IMR-90 (cell line): ENCODE measurements at places on chromosomes 12 and 14. TPM values are rescaled to one million over a fixed set of nuclear protein-coding genes. Genes with fewer than 3 reads are reported as not detected.

GRCh38 chr12:120365675-120366340 lies 3.2 kb downstream of the MSI1 start:
- no peak for DNase-seq
- H3K36me3 ChIP-seq, result no peaks in the 10 kb centered on the region
- no peak overlapping the region for H3K4me3 ChIP-seq
- H3K4me1 ChIP-seq, result no peaks in the 10 kb centered on the region
- H3K27me3 ChIP-seq, result peaks cover 87% of the 10 kb centered on the region
- H3K27ac ChIP-seq, result no peak overlapping the region

- H3K4me3 ChIP-seq, result no peak overlapping the region
- H3K27me3 ChIP-seq, result peaks cover 39% of the 10 kb centered on the region
- DNase-seq, result no peak
These were observed 50.7 kb upstream of the DLK1 start for GRCh38 chr14:100675699-100676684.

GRCh38 chr12:49980501-49981349 lies 8.0 kb downstream of the AQP6 start:
- H3K4me1 ChIP-seq, result peaks cover 15% of the 10 kb centered on the region
- no peak for DNase-seq
- H3K27me3 ChIP-seq, result no peaks in the 10 kb centered on the region
- H3K27ac ChIP-seq, result no peak overlapping the region

DNA sequence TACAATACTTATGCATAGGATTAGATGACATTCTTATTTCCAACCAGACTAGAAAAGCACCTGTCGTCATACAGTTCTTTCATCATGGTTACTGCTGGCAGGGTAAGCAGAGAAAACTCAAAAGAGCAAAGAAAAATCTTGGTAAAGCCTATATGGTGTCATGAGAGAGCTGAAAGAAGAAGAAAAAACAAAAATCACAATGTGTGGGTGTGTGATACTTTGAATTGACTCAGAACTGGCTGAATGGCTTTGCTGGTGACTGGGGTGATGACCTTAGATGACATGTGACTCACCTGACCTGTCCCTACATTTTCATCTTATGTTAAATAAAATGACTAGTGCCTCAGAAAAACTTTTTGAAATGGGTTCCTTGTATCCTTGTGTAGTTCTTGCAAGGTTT lies 278.1 kb upstream of the LMO3 start:
- H3K27me3 ChIP-seq, result no peaks in the 10 kb centered on the region
- DNase-seq, result no peak
- no peaks in the 10 kb centered on the region for H3K4me1 ChIP-seq
- H3K36me3 ChIP-seq, result no peaks in the 10 kb centered on the region

DNA sequence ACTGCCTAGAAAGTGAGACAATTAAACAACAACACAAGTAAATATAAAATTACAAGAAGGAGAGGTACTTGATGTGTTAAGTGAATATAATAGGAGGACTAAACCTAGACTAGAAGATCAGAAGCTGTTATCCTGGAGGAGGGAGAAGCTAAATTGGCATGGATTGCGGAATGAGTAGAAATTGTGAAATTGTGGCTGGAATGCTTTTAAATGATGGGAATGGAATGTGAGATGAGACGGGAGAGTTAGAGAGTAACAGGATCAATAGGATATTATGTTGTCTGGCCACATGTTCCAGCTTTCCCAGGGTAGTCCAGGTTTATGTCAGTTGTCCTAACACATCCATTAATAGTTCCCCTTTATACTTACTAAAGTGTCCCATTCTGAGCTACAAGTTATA lies 44.0 kb upstream of the CPNE8 start:
- H3K27ac ChIP-seq, result no peak overlapping the region
- H3K36me3 ChIP-seq, result no peaks in the 10 kb centered on the region
- H3K27me3 ChIP-seq, result no peaks in the 10 kb centered on the region
- H3K4me3 ChIP-seq, result no peak overlapping the region
- H3K4me1 ChIP-seq, result no peaks in the 10 kb centered on the region

DNA sequence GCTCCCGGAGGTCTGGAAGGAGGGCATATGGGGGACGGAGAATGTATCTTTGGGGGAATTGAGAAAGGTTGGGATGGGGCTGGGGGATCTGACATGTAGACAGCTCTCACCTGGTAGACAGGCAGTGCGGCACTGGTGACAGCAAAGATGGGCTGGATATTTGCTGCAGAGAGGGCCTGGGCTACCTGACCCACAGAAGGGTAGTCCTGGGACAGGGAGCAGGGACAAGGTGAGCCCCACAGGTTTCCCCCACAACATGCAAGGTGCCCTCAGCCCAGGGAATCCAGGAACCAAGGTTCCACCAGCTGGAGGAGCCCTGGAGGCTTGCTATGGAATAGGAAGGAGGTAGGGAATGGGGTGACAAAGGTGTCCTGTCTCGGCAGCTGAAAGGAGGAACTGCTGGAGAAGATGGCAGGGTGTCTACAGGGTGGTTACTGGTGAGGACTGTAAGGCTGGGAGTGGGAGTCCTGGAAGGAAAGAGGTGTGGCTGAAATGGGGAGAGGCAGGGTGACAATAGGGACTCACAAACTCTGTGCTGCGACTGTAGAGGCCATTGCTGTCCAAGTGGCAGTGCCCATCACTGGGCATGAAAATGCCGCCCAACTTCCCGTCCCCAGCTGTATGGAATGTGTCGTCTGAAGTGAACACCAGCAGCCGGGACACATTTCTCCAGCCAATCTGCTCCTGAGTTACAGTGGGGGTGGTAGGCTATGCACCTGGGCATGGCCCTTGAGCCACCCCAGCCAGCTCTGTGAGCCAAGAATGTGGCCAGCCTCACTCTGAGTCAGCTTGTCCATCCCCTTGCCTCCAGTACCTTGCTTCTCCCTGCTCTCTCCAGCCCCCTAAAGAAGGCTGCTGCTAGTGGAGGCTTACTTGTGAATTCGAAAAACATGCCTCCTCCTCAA lies 11.3 kb downstream of the ITGB7 start:
- H3K27me3 ChIP-seq, result peaks cover 2% of the 10 kb centered on the region; the same call in 1 of the 2 replicates
- DNase-seq, result no peak
- no peaks in the 10 kb centered on the region for H3K4me1 ChIP-seq
- peaks cover 8% of the 10 kb centered on the region; the same call in 1 of the 2 replicates for H3K36me3 ChIP-seq

GRCh38 chr14:75333606-75334548 lies 55.2 kb downstream of the FOS start:
- no peaks in the 10 kb centered on the region for H3K36me3 ChIP-seq
- no peak for DNase-seq
- H3K4me1 ChIP-seq, result peaks cover 7% of the 10 kb centered on the region; the same call in 1 of the 2 replicates
- no peak overlapping the region for H3K4me3 ChIP-seq
- H3K27ac ChIP-seq, result no peak overlapping the region

DNA sequence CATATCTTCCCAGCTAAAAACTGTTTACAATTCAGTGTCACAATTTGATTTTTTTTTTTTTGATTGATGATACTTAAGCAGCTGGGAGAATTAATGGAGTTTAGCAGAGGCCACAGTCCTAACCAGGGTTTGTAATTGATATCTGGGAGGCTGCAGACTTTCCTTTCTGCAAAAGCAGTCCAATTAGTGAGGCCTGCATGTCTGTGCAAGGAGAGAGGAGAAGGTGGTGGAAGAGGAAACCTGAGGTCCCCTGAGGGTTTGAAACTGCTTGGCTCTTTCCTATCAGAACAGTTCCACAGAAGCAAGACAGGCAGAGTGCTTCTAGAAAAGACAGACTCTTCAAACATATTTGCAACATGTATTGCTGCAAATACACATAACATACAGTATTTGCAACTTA lies 160.8 kb upstream of the KRR1 start:
- H3K27me3 ChIP-seq, result no peaks in the 10 kb centered on the region
- H3K27ac ChIP-seq, result 0 out of 2 replicates have a peak overlapping the region, but pooled peaks have one; percentile 47
- no peaks in the 10 kb centered on the region for H3K36me3 ChIP-seq
- peaks cover 2% of the 10 kb centered on the region; the same call in 1 of the 2 replicates for H3K4me1 ChIP-seq
- no peak overlapping the region for H3K4me3 ChIP-seq

DNA sequence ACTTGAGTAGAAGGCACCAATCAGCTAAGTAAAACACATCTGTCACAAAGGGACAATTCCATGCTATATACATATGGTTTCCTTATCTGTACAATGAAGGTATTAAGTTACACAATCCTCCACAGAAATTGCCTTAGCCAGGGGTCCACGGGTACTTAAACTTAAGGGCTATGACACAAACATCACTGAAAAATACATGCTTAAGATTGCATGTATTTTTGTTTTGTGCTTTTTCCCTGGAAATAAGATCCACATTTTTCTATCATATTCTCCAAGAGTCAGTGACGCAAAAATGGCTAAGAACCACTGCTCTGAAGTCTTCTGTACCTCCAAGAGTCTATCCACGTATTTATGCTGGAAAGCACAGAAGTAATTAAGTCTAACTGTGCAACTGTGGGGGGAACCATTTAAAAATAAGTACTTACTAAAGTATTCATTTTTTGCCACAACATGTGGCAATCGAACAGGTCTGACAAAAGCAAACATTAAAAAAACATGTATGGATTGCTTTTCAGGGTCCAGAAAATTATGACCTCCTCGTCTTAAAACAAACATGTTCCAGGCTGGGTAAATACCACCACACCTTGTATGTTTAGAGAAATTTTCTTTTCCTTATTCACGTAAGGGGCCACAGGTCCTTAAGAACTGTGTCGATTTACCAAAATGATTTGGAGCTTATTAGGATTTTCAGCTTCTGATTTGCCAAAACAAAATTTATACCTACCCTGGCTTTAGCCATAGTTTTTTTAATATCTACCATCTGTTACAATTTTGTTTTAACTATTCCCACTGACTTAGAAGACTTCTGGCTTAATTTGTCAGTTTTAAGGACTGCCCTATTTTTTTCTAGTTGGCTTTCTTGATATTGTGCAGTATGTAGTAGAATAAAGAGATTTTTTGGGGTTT lies 2.8 kb downstream of the SLC38A2 start:
- no peaks in the 10 kb centered on the region for H3K27me3 ChIP-seq
- H3K36me3 ChIP-seq, result peaks cover 51% of the 10 kb centered on the region
- DNase-seq, result no peak

GRCh38 chr14:42378274-42378673 lies 771.6 kb downstream of the LRFN5 start:
- no peaks in the 10 kb centered on the region for H3K27me3 ChIP-seq

GRCh38 chr12:65826353-65827171 lies 2.3 kb downstream of the HMGA2 start:
- peak overlapping the region; percentile 99 for H3K27ac ChIP-seq
- peaks cover 2% of the 10 kb centered on the region; the same call in 1 of the 2 replicates for H3K36me3 ChIP-seq
- DNase-seq, result peak; percentile 67
- H3K4me1 ChIP-seq, result peaks cover 6% of the 10 kb centered on the region; the same call in 1 of the 2 replicates

DNA sequence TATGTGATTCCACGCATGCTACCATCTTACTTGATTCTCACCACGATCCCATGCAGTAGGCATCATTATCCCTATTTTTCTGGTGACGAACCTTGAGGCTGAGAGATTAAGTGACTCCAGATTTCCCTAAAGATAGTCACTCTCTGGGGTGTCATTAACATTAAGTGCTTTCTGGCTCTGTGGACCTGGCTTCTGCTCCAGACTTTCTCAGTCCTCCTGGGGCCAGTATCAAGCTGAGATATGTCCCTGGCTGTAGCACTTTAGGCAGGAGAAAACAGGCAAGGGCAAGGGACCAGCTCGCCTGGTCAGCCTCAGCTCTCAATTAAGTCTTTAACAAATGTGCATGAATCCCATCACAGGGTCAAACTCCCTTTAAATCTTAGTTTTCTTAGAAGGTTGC lies 38.3 kb upstream of the PRB2 start:
- DNase-seq, result no peak
- H3K27ac ChIP-seq, result no peak overlapping the region
- no peak overlapping the region for H3K4me3 ChIP-seq
- no peaks in the 10 kb centered on the region for H3K27me3 ChIP-seq
- H3K36me3 ChIP-seq, result no peaks in the 10 kb centered on the region

GRCh38 chr14:65320661-65321308 lies 91.7 kb upstream of the FUT8 start:
- H3K27me3 ChIP-seq, result no peaks in the 10 kb centered on the region
- H3K27ac ChIP-seq, result no peak overlapping the region
- H3K4me3 ChIP-seq, result no peak overlapping the region
- H3K36me3 ChIP-seq, result no peaks in the 10 kb centered on the region
- H3K4me1 ChIP-seq, result no peaks in the 10 kb centered on the region
- no peak for DNase-seq

- no peak overlapping the region for H3K27ac ChIP-seq
- no peaks in the 10 kb centered on the region for H3K36me3 ChIP-seq
- no peaks in the 10 kb centered on the region for H3K4me1 ChIP-seq
- DNase-seq, result peak; percentile 51
- H3K4me3 ChIP-seq, result no peak overlapping the region
These were observed 268.8 kb upstream of the BTG1 start for GRCh38 chr12:92414170-92415070.

DNA sequence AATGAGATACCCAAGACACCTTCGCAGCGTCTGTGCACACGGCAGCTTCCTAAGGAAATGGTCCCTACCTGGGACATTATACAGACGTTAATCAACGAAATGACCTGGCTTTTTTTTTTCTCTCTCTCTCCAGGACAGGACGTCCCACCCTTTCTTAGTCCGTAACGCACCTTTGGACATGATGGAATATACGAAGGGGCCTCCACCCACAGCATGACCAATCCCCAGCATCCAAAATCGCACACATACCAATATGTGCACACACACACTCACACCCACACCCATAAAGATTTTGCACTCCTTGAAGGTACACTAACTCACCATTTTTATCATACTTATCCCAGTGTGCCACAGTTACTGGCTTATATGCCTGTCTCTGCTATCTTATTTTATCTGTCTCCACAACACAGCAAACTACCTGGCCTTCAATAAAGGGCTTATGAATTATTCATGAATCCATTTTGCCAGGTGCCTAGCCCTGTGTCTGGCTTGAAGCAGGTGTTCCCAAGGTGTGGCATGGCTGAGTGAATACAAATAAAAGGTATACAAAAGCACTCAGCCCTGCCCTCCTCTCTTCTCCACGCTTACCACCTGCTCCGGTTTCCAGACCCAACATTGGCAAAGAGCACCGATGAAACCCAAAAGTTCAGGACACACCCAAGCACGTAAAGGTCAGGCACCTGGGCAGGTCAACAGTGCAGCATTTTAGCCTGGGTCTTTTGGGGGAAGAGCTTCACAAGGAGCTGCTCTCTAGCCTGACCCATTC lies 2.2 kb downstream of the SCNN1A start:
- no peaks in the 10 kb centered on the region for H3K27me3 ChIP-seq
- no peaks in the 10 kb centered on the region for H3K36me3 ChIP-seq
- H3K27ac ChIP-seq, result peak overlapping the region; percentile 79; the same call in 1 of the 2 replicates
- DNase-seq, result no peak

DNA sequence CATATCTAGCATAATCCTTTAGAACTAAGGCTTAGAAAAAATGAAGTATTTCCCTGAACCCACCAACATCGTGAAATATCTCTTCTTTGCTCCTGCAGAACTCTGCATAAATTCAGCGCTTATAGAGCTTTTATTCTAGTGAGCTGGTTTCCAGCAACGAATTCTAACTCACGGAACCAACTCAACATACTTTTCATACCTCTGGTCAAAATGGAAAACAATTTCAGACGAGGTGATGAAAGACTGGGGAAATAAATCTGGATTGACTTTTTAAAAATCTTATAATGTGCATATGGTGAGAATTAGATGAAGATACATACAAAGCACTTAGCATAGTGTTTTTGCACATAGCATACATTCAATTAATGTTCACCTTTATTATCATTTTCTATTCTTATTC lies 62.6 kb upstream of the BBS10 start:
- no peaks in the 10 kb centered on the region for H3K4me1 ChIP-seq
- no peak overlapping the region for H3K27ac ChIP-seq
- no peak overlapping the region for H3K4me3 ChIP-seq
- no peaks in the 10 kb centered on the region for H3K27me3 ChIP-seq
- no peak for DNase-seq
- no peaks in the 10 kb centered on the region for H3K36me3 ChIP-seq

Gene IFNG
- total RNA-seq, result not detected in 2 replicates

Gene CCDC198
- not detected in 2 replicates for total RNA-seq

Gene PLEKHH1
- total RNA-seq, result under 0.01 TPM in 2 replicates

Gene REP15
- total RNA-seq, result 2.2 and 2.5 TPM in 2 replicates

Gene RAB15
- 3.3 and 3.4 TPM in 2 replicates for total RNA-seq
